ENCODE measurements at places on chromosomes 3 and 15.
A peak's percentile ranks its signal among the peaks of the same experiment; 100 is the strongest.

GRCh38 chr15:45849136-45849535, 214.3 kb downstream of the SQOR start:
- DNase-seq = no peak

DNA sequence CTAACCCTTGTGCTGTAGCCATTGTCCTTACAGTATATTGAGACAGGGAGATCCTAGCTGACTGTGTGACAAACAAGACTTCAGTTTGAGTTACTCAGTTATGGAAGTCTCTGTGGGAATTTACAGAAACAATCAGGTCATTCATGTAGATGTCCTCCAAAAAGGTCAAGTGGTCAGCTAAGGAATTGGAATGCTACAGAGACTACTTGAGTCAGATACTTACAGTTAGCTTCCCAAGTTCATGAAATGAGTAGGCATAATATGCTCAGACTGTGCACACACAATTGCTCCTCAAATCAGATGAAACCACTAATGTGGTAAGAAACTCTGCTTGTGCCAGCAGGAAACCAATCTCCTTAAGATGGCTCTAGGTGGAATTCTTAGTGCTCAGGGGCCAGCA, 985.7 kb downstream of the NSUN3 start:
- DNase-seq = no peak

- DNase-seq = no peak
Measured at GRCh38 chr3:186315581-186316354, 46.3 kb downstream of the DGKG start.

- no peak for DNase-seq
Measured at GRCh38 chr3:186060222-186060621, 48.7 kb downstream of the ETV5 start.

- no peak for DNase-seq
Measured at GRCh38 chr3:152321955-152322377, 53.2 kb downstream of the MBNL1 start.

DNA sequence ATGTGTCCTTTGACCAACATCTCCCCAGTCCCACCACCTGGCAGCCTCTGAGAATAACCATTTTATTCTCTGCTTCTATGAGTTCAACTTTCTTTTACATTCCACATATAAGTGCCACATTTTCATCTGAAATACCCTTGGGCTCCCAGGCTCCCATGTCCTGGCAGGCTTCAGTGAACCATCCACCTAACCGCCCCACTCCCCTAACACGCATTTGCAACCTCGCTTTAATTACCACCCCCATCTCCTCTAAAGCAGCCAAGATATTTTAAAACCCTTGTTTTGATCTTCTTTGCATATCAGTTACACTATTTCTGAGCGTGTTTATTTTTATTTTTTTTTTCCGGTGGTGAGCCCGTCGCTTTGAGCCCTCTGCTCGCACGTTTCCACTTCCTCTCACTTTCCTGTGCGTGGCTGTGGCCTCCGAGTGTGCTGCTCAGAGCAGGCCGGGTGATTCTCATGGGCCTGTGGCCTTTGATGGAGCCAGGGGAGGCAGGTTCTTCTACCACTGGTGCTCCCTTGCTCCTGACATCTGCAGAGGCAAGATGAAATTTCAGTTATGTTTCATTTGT, 195.4 kb upstream of the LPP start:
- DNase-seq = no peak

DNA sequence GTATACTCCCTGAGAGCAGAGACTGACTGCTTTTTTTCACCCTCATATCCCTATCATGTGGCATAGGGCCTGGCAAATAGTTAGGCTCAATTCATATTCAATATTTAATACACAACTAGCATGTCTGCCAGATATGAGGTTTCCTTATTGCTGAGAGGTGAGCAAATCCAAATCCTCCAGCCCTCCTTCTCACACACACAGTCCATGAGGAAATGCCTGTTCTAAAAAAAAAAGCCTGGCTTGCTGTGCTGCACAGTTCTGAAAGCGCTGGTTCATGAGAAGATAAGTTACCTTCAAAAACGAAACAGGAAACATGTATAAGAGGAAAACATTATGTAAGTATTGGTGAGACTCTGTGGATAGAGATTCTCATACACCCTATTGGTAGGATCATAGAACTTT, 15.5 kb upstream of the ACAP2 start:
- no peak for DNase-seq

DNA sequence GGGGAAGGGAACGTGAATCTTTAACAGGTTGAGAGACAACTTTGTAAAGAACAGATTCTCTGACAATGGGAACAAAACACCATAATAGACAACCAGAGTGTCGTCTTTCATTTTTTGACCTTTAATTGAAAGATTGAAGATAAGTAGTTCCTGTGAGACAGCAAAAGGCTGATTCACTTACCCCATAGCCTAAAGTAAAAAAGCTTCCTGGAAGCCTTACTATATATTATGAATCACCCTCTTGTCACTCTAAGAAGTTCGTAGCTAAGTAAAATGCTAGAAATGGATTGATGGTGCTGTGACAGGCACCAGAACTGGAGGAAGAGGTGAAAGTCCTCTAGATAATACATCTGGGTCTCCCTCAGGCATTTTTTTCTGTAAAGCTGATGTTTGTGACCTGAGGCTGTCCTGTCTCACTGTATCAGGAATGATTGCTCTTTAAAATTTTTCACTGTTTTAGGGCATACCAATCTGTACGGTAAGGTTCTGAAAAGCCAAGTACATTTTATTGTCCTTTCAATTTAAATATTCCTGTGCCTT, 824.6 kb upstream of the SEMA6D start:
- peak; percentile 80 for DNase-seq

GRCh38 chr15:82934100-82934880, 18.2 kb downstream of the HOMER2 start:
- no peak for DNase-seq

- no peak for DNase-seq
Measured at GRCh38 chr3:50418850-50419249, 59.5 kb upstream of the TMEM115 start.

GRCh38 chr15:90812958-90813265, 55.5 kb upstream of the FURIN start:
- peak; percentile 42 for DNase-seq
